ENCODE measurements at places on chromosomes 16 and 17.

DNA sequence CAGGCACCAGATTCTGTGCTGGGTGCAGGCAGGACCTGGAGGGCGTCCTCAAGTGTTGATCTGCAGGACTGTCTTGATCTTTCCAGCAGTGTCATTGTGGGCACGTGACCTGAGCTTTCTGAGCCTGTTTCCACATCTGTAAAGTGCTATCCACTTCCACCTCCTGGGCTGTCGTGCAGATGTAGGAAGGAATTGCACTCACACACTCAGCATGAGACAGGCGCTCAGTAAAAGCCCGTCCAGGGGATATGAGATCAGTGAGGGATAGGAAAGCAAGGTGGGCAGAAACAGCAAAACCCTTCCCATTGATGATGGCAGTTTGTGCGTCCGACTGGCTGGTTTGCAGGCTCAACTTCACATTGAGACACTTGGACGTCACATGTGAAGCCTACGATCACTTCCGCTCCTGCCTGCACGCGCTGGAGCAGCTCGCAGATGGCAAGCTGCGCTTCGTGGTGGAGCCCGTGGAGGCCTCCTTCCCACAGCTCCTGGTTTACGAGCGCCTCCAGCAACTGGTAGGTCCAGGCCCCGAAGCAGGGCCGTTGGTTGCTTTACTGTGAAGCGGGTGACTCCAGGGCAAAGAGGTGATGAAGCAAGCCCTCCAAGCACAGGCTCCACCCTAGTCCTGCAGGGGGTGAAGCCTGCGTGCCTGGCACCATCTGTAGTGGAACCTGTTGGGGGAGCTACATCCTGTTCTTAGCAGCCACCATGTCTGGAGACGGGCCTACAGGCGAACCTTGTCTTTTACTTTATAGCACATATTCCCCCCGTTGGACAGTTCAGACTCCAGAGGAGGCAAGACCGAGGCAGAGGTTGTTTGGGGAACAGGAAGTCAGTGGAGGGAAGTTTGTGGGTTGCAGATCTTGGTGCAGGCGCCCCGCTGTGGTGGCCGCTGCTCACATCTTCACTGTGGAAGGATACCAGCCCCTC is 23.0 kb downstream of the METTL22 start:
- no peak for DNase-seq

DNA sequence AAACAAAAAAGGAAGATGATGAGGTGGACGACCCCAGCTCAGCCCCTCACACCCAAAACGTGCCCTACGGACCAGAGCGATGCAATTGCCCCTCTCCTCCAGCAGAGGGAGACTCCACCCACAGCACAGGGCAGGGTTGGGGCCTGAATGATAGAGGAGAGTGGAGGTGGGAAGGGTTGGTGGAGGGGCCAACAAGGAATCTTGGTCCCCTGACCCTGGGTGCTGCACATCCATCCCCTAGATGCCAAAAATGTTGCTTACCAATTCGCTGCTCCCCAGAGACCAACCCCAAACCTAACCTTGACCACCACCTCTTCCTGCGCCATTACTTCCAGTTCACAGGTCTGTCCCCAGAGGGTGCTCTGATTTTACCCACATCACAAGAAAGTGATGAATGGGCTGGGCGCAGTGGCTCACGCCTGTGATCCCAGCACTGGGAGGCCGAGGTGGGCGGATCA is 12.9 kb downstream of the P2RX5 start:
- no peak for DNase-seq

DNA sequence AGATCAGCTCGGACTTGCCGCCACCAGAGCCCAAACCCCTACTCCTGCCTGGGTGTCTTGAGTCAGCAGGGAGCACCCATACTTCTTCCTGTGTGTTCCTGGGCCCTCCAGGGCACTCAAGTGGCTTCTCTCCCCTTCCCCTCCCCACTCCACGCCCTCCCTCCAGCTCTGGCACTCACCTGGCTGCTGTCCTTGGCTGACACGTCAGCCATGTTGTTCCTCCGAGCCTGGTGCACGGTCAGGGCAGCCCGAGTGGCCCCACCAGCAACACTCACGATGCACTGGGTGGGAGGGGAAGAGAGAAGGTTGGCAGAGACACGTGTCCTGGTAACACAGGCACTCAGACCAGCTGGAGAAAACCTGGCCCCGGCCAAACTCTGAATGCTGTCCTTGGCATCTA is 11.5 kb downstream of the RUSF1 start:
- DNase-seq = no peak

- DNase-seq = no peak
These were observed 42.6 kb upstream of the ATF7IP2 start for GRCh38 chr16:10343124-10343760.

GRCh38 chr16:11249233-11250061 is 6.6 kb downstream of the SOCS1 start:
- no peak for DNase-seq

Data from astrocyte of the spinal cord (primary cell).